ENCODE measurements at places on chromosomes 5 and 9.

DNA sequence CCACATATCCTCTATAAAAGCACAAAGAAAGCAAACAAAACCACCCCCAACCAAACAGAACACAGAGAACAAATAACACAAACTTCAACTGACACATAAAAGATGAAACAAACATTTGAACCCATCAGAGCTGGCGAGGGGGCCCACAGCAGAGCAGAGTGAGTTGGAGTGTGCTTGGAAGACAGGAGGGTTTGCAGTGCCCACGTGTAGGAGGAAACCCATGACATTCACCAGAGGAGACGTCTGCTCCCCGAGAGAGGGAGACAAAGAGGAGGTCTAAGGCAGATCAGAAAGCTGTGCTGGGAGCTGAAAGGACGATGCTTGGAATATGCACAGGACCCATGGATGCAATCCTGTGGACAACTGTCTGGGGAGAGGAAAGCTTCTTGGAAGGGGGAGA lies 27.0 kb downstream of the MRPL36 start:
- DNase-seq, result no peak

- no peak for DNase-seq
Observed at GRCh38 chr9:37432020-37432419, 9.5 kb downstream of the GRHPR start.

DNA sequence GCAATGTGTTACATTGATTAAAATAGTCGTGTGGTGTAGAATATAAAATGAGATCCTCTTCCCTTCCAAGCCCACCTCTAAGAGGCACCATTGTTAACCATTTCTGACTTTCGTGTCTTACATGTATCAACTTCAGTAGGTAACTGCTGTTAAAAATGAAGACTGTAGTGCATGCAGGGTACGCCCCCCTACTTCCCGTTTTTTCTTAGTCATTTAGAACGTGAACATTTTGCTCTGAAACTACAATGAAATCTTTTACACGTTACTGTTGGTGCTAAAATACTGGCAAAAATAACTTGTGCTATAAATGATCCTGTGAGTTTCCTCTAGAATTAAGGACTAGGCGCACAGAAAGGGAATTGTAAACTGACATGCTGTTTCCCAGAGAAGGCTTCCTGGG lies 41.5 kb downstream of the WNK2 start:
- DNase-seq, result no peak

GRCh38 chr9:15243081-15243480 lies 63.9 kb downstream of the TTC39B start:
- no peak for DNase-seq

DNA sequence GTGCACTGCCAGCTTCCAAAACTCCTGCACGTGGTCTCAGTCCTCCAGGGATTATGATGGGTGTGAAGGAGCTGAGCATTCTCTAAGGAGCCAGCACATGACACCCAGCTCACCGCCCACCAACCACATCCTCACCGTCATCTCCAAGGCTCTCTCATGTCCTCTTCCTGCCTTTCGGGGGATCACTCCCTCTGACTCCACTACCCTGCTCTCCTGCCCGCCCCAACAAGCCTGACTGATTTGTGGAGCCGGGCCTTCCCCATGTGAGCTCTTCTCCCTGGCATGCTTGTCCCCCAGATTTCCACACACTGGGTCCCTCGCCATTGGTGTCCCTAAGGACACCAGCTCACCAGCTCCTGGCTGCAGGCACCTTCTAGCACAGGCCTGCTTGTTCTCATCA lies 1.9 kb downstream of the ABO start:
- DNase-seq, result no peak

- peak; percentile 27 for DNase-seq
Observed at GRCh38 chr5:57834829-57835608, 352.4 kb upstream of the ACTBL2 start.

DNA sequence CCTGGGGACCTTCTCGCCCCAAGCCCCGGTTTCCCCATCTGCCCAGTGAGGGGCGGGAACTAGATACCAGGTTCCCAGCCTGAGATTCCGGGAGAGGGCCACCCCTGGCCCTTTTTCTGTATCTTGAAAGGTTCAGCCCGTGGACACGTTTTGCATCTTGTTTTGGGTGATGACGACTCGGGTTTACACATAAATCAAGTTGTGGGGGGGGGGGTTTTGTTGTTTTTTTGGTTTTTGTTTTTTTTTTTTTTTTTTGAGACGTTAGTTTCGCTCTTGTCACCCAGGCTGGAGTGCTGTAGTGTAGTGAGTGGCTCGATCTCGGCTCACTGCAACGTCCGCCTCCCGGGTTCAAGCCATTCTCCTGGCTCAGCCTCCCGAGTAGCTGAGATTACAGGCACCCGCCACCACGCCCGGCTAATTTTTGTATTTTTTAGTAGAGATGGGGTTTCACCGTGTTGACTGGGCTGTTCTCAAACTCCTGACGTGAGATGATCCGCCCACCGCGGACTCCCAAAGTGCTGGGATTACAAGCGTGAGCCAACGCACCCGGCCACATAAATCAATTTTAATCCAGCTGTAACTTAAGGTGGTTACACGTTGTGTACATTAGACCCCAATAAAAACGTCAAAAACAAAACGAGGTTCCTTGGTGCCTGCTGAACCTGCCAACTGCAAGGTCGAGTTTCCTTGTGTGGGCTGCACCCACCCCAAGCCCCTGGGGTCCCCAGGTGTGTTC lies 1.1 kb upstream of the BRD3 start:
- DNase-seq, result no peak

GRCh38 chr5:131525805-131526204 lies 109.2 kb downstream of the RAPGEF6 start:
- DNase-seq, result no peak

DNA sequence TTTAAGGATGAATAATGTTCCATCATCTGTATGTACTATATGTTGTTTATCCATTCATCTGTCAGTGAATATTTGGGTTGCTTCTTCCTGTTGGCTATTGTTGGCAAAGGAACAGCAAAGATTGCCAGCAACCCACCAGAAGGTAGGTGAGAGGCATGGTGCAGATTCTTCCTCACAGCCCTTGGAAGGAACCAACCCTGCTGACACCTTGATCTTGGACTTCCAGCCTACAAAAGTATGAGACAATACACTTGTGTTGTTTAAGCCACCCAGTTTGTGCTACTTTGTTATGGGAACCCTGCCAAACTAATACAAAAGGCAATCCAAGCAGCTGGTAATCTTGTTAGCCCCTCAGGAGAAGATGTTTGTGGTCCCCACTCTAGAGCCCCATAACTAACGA lies 122.0 kb downstream of the CARTPT start:
- DNase-seq, result no peak

DNA sequence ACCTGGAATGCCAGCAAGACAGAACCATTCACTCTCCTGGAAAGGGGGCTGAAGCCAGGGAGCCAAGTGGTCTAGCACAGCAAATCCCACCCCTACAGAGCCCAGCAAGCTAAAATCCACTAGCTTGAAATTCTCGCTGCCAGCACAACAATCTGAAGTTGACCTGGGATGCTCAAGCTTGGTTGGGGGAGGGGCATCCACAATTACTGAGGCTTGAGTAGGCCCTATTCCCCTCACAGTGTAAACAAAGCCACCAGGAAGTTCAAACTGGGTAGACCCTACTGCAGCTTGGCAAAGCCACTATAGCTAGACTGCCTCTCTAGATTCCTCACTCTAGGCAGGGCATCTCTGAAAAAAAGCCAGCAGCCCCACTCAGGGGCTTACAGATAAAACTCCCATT lies 17.3 kb downstream of the RIGI start:
- DNase-seq, result no peak
